ENCODE measurements at places on chromosomes 2 and 18.

- DNase-seq, result no peak
Observed at GRCh38 chr2:197442857-197443256, 8.0 kb upstream of the SF3B1 start.

GRCh38 chr2:224039770-224040440, 819 bp upstream of the SERPINE2 start:
- no peak for DNase-seq

- no peak for DNase-seq
Observed at GRCh38 chr18:25726298-25726697, 364.1 kb downstream of the SS18 start.

GRCh38 chr2:102187496-102188150, 800 bp downstream of the IL1RL2 start:
- DNase-seq, result peak; percentile 74

DNA sequence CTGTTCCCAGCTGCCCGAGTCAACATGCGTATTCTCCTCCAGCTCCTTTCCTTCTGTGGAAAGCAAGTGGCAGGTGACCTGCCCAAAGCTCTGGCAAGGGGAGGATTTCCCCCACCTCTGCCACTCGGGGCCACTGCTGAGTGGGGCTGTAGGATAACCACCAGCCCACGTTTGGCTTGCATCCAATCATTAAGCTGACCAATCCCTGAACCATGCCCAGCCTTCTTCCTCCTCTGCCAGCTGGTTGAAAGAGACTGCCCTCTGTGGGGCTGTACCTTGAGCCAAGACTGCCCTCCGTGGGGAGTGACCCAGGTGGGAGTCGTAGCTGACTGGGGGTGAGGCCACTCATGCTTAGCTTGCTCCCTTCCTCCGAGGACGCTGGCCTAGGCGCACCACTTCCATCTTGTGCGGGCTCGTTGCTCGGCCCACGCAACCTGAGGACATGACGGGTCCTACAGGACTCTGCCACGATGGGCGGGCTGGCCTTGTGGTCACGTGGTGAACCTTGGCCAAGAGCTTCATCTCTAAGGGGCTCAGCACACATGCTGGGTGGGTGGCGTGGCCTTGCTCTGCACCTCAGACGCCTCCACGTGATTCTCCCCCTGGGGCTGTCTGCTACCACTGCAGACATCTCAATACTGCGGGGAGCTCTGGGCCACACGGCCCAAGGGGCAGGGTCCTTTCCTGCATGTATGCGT, 112.1 kb downstream of the NDUFA10 start:
- DNase-seq, result no peak

- no peak for DNase-seq
Observed at GRCh38 chr18:10111191-10111590, 197.4 kb downstream of the VAPA start.

DNA sequence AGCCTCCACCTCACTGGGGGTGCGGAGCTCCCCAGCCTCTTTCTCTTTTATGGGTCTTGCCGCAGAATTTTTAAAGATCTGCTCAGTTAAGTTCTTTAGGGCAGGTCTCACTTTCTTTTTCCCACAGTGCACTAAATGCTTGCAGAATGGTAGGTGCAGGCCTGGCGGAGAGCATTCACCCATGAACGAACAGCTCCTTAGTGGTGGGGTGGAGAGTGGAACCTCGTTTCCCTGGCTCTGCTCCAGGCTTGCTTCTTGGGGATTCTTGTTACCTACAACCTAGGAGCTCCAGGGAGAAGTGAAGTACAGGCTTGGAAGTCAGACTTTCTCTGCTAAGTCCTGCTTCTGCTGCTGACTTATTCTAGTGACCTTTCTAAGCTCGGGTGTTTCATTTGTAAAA, 70.3 kb upstream of the PXDN start:
- no peak for DNase-seq

- DNase-seq, result no peak
Observed at GRCh38 chr18:36752929-36753865, 75.6 kb downstream of the TPGS2 start.

- DNase-seq, result no peak
Observed at GRCh38 chr2:55089726-55090125, 39.5 kb upstream of the RTN4 start.

GRCh38 chr2:79697200-79697599, 184.3 kb downstream of the CTNNA2 start:
- DNase-seq, result no peak

GRCh38 chr2:1772471-1773267, 28.4 kb upstream of the PXDN start:
- DNase-seq, result no peak

GRCh38 chr2:99067871-99068625, 73.5 kb upstream of the C2orf15 start:
- no peak for DNase-seq

GRCh38 chr18:56118422-56118821, 520.0 kb downstream of the TXNL1 start:
- DNase-seq, result no peak

DNA sequence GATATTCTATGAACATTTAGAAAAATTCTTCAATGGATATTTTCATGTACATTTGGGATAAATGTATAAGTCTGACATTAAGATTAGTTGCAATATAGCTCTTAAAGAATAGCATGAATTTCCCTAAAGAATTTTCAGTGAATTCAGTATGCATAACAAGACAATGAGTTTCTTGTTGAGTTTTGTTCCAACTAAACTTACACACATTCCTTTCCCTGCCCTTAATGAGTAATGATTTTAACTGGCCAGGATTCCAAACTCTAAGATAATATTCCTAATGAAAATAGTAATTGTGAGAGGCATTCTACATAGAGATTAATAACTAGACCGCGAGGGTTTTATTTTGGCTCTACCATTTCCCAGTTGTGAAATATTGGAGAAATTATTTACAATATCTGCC, 390.3 kb upstream of the GALNT5 start:
- DNase-seq, result no peak

DNA sequence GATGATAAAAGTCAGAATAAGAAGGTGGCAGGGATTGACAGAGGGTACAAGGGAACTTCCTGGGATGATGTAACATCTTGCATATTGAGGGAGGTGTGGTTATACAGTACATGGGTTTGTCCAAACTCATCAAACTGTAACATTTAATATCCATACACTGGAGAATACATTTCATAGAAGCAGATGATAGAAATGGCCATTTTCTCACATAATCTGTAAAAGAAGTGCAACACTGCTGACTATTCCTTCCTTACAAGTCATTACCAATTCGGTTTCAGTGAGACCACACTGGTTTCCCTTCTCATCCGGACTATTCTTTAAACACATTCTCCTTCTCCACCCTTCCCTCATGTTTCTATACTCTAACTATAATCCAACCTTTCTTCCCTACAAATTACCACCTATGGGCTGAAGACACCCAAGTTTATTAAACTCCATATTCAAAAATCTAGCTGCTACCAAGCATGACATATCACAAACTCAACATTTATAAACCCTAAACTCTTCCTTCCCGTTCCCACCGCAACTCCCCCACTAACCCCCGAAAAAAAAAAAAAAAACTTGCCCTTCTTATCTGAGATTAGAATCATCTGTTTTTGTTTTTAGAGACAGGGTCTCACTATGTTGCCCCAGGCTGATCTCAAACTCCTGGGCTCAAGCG, 1.6 kb downstream of the COX7A2L start:
- no peak for DNase-seq

DNA sequence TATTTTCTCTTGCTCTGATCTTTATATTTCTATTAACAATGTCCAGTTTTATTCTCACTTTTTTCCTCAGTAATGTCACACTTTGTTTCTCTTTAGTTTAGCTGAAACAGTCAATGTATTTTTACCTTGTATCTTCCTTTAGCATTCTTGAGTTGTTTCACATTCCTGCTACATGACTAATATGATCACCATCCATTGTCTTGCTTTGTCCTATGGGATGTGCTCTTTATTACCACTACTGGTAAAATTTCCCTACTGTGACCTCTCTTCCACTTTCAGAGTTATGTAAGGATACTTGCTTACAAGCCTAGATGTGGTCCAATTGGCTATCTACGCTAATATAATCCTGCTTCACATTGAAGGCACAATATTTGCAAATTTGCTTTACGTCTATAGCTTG, 457.9 kb downstream of the PIK3C3 start:
- DNase-seq, result no peak

DNA sequence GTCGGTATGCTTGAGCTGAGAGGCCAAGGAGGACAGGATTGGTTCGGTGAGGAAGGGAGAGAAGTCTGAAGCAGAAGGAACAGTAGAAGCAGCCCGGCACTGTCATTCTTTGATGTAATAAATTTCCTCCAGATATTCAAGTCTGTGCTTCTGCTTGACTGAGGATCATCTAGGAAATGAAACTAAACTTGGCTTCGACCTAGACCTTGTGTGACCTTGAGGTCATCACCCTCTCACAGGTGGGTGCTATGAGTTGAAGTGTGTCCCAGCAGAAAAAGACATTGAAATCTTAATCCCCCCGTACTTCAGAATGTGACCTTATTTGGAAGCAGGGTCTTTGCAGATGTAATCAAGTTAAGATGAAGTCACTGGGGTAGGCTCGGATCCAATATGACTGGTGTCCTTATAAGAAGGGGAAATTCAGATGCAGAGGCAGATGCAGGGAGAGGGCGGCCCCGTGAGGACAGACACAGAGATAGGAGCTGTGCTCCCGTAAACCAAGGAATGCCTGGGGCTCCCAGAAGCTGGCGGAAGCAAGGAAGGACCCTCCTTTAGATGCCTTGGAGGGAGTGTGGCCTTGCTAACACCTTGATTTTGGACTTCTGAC, 49.0 kb downstream of the PRKCE start:
- no peak for DNase-seq

- no peak for DNase-seq
Observed at GRCh38 chr2:1654696-1655374, 89.5 kb downstream of the PXDN start.

DNA sequence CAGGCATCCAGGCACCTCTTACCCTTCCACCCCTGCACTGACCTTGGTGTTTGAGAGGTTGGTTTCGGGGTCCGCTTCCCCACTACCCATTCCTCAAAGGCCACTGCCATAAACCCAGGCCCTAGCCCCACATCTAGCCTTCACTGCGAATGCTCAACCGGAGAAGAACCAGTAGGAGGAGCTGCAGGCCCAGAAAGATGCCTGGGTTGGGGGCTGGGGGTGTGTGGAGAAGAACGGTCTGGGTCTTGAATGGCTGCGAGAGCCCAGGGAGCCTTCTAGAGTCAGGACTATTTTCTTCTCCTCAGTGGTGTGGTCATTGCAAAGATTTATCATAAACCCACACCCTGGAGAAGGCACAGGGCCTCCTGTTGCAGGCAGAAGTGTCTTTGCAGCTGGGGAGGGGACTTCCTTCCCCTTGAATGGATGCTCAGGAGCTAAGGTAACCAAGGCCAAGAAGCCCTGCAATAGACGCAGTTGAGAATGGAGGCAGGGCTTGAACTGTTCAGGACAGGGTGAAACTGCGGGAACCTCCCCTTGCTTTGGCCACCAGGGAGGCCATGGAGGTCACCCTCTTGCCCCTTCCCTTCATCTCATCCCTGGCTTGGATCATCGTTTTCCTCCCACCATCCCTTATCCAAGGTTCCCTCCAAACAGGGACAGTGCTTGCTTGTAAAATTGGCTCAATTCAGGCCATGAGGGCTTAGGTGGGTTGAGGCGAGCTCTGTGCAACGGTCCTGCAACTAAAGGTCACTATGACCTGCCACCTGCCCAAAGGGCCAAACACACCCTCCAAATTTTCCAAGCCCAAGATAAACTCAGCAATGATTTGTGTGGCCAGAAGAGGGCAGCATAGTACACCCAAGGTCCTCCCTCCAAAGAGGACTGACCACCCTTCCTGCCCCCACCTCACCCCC, 20.9 kb downstream of the THNSL2 start:
- DNase-seq, result peak; percentile 20

DNA sequence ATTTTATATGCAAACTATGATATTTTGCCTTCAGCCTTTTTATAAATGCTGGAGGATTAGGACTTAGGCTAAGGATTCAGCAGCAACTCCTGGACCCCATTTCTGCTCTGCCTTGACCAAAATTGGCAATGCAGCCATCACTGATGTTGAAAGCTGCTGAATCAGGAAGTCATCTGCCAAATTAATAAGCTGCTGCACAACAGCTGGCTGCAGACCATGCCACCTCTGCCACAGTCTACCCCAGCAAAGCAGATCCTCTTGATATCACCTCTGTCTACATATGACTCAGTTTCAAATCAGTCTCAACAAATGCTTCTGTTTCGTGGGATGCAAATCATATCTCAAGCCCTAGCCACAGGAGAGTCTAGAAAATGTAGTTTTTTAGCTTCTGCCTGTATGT, 7.1 kb upstream of the SOS1 start:
- DNase-seq, result peak; percentile 67

DNA sequence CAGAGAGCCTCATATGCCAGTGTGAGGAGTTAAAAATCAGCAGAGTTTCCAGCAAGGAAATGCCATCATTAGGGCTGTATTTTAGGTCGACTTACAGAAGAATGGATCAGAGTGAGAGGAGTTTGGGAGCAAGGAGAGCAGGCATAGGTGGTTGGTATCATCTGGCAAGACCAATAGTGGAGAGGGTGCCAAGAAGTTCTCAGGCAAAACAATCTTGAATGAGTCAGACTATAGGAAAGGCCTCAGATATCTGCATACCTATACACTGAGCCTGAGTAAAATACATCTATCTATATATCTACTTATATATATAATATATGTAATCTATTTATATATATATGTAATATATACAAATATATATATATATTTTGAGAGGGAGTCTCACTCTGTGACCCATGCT, 57.3 kb downstream of the TMEFF2 start:
- DNase-seq, result no peak

DNA sequence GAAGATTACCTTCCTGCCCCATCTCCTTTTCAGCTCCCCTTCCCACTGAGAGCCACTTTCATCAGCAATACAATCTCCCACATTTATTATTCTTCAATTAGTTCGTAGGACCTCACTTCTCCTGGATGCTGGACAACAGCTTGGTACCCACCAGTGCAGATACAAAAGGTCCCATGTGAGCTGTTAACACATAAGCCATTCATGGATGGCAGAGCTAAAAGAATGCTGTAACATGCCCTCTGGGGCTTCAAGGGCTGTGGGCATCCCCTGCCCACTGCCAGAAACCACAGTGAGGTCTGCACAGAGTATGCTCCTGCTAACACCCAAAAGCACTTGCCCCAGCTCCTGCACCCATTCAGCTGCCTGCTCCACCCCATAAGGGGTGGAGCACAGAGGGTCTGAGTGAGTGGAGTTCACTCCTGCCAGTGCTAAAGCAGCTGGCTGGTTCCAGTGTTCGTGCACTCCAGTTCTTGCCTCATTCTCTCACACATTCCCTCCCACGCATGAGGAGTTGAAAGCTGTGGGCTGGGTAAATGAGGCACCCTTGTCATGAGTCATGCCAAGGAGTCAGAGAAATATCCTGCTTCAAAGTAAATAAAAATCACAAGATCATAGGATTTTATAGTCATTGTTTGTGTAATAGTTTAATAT, 305.9 kb upstream of the TMEFF2 start:
- DNase-seq, result peak; percentile 27
